Right kidney (tissue), 9 donors: ENCODE measurements at places on chromosomes 3 and 15.

GRCh38 chr3:53773021-53773436 lies 73.2 kb downstream of the CHDH start:
- no peak for DNase-seq

GRCh38 chr3:195226900-195227447 lies 44.0 kb downstream of the XXYLT1 start:
- DNase-seq, result no peak

- DNase-seq, result peak; percentile 60
Observed at GRCh38 chr3:194328053-194328657, 23.0 kb downstream of the CPN2 start.

DNA sequence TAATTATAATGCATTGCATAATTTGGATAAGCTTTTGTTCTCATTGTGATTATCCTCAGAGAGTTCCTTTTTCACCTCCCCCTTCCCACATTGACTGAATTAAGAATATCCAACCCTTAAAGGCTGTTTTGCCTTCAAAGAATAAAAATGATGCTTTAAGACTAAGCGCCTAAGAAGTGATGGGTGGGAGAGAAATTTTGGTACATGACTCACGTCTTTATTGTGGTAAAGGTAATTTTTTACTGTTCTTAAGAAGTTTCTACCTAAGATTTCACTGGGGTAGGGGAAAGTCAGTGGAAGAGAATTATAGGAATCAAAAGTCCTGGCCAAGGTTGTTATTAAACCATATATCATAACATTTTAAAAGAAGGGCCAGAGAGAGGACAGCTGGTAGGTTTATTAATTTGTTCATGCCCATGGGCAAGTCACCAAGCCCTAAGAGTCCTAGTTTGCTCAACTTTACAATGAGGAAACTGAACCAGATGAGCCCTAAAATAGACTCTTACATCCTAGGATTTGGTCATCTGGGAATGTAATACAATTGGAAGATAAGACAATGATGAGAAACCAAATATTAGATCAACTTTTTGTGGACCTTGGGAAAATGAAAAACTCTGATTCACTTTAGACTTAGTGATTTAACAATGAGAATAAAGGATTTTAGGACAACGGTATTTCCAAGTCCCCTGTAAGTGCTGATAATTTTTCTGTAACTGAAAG lies 101.1 kb upstream of the RASGRP1 start:
- no peak for DNase-seq

GRCh38 chr3:170865209-170866094 lies 4.5 kb downstream of the RPL22L1 start:
- DNase-seq, result no peak

- peak; percentile 30 for DNase-seq
Observed at GRCh38 chr3:99808163-99808794, 9.4 kb upstream of the CMSS1 start.

DNA sequence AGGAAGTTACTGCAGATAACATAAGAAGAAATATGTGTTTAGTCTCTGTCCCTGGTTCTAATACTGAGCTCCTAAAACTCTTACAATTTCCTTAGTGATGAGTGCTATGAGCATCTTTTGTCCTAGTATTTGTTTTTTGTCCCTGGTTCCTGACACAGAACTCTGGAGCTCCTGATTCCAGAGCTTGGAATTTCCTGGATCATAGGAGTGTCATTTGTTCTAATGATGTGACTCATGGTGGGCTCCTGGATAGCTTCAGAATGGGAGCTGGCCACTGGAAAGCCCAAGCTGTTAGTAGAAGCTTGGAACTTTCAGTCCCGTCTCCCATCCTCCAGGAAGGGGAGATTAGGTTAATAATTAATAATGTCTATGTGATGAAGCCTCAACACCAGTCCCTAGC lies 98.2 kb downstream of the CNTN6 start:
- no peak for DNase-seq

DNA sequence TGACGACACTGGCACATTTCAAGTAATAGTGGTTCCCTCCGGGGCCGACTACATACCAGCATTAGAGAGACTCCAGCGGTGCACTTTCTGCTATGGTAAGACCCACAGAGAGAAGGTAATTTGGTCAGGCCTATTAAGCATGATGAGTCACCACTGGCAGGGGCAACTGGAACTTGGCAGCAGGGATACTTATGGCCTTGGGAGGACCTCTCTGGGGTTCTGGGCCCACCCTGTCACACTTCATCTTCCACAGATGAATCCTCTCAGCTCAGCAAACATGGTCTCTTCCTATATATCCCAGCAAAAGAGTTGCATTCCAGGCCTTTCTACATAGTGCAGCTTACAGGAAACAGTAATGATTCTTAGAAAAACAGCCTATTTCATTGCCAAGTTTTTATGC lies 88.0 kb downstream of the PIK3R4 start:
- peak; percentile 58 for DNase-seq

GRCh38 chr3:42631620-42632019 lies 21.9 kb upstream of the ZBTB47 start:
- DNase-seq, result no peak

DNA sequence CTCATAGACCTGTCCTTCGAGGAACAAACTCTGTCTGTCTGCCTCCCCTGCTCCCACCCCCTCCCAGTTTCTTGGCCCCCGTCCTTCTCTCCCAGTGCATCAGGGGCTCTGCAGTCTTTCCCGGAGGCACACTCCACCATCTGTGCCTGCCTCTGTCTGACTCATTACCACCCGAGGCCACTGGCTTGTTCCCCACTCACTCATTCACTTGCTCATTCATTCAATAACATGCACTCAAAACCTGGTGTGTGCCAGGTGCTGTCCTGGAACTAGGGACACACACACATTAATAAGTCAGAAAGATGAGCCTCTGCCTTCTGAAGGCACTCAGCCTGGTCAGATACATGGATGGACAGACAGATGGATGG lies 12.4 kb downstream of the AMIGO3 start:
- DNase-seq, result no peak

DNA sequence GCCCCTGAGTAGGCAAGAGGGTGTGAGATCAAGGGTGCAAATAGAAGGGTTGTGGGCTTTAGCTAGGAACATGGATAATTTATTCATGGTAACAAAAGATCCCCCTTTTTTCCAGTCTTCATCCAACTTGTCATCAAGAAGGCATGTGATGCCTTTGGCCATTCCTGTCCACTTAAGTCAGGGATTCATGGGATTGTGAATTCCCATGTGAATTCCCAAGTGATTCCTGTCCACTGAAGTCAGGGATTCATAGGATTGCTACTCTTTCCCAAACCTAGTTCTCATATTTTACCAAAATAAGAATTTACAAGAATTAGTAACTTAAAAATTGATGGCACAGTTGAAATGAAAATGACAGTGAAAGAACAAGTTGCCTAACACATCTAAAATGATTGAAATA lies 40.8 kb downstream of the HMG20A start:
- DNase-seq, result no peak

GRCh38 chr3:124217542-124217941 lies 225.6 kb upstream of the ROPN1 start:
- DNase-seq, result peak; percentile 50

DNA sequence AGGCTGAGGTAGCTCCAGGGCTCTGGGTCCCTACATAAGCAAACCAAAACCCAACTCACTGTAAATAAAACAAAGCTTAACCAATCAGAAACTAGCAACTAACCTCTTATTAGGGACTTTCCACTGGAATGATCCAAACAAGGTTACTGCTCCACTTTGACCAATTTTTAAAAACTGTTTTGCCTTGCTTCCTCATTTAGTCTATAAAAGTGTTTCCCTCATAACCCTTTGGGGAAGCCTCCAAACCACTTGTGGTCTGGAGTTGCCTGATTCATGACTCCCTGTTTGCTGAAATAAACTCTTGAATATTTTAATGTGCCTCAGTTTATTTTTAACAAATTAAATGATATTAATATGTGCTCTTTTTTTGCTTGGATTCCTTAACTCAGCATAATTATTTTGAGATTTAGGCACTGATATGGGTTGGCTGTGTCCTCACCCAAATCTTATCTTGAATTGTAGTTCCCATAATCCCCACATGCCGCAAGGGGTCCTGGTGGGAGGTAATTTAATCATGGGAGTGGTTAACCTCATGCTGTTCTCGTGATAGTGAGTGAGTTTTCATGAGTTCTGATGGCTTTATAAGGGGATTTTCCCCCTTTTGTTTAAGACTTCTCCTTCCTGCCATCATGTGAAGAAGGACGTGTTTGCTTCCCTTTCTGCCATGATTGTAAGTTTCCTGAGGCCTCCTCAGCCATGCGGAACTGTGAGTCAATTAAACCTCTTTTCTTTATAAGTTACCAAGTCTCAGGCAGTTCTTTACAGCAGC lies 90.6 kb downstream of the CD200R1L start:
- DNase-seq, result no peak

DNA sequence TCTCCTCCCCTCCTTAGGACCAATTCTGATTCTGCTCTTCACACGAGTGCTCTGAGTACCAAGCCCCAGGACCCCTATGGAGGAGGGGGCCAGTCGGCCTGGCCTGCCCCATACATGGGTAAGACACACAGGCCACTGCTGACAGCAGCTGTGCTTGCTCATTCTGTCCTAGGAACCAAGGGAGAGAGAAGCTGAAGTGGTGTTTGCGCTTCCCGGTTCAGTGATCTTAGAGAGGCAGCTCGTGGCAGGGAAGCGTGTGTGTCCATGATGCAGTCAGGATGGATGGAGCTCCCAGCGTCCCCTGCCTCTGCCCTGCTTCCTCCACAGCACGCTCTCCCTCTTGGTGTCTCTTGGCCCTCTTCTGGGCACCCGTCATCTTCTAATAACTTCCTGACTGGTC lies 77.6 kb downstream of the CRTC3 start:
- DNase-seq, result no peak

DNA sequence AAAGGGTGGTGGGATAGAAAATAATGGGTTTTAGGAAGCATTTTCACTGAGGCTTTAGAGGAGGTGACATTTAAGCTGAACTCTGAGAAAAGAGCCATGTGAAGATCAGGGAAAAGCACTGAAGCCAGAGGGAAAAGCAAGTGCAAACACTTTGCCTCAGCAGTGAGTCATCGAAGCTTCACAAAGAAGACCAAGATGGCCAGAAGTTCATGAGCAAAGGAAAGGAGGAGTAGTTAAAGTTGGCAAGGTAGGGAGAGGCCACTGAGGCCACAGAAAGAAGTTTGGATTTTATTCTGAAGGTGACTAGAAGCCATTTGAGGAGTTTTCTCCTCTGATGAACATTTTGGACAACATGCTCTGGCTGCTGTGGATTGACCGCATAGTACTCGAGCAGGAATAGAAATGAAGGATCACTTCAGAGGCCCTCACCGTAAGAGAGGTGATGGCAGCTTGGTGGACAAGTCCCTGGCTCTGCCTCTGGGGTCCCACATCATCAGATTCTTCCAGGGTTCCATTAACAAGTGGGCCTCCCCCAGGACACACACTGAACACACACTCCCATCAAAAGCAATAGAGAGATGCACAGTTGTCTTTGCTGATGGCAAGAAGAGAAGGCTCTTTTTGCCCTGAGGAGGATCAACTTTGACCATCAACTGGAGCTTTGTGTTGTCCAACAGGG lies 75.5 kb downstream of the TOP2B start:
- DNase-seq, result no peak

DNA sequence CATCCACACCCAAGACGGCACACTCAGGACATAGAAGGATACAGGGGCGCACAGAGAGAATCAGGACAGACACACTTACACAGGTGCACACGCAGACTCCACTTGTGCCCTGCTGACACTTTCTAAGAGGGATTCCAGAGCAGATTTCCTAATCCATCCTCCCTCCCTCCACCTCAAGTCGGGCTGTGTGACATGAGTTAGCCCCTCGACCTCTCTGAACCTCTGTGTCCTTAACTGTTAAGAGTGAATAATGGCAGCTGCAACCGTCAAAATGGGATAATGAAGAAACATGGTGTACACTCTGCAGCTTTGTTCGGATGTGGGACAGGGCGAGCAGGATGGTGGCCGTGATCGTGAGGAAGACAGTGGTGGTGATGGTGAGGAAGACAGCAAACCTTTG lies 100.1 kb downstream of the CPN2 start:
- no peak for DNase-seq

DNA sequence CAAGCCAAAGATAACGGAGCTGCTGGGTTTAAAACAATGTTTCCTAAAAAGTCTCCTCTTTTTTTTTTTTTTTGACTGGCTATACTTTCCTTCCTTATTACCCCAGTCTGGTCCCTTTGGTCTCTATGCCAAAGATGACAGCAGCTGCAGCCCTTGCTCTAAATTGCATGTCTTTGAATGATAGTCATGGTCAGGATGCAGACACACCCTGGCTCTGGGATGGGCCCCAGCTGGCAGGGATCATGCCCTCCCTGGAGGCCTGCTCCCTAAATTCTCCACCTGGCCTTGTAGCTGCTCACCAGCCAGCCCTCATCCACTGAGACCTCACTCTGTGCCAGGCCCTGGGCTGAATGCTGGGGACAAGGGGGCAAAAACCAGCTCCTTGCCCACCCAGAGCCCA lies 95.8 kb downstream of the MESD start:
- no peak for DNase-seq

DNA sequence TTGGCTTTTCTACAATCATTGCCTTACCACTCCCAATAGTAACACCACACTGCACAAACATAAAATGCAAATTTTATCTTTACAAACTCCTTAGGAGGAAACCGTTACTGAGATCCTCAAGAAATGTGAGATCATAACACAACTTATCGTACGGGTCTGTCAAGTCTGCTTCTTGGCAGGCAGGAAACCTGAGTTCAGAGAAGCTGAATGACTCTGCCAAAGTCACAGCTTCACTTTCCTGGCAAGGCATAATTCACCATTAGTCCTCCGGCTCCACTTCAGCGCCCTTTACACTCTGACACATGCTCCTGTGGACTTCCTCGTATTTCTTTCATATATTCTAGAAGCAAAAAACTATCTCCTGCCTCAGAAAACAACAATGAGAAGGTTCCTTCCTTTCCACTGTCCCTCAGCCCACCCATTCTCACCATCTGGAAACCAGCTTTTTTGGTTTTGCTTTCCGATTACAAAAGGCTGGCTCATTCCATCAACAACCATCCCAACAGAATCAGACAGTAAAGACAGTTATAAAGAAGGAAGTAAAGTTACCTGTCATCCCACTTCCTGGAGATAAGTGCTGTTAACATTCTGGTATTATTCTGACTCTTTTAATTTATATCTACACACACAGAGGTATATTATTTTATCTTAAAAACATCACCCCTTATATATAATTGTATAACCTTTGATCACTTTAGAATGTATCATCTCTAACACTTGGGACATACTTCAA lies 223.4 kb downstream of the STT3B start:
- DNase-seq, result no peak

DNA sequence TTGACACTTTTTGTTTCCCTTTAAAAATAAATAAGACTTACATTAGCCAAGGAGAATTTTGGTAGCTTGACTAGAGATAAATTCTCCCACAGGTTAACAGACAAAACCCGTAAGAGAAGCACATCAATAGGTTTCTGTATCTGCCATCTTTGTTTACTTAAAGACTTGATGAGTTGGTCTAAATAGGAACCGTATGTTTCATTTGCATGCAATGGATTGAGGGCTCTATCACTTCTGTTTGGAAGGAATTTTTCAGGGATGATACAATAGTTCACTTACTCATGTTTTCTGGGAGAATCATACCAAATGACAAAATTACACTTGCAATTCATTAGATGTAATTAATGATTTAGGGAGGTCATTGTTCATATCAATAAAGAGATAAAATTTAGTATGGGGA lies 631.5 kb upstream of the NR2F2 start:
- DNase-seq, result no peak
